ENCODE measurements at places on chromosomes 16 and 17.

- no peak for DNase-seq
Measured at GRCh38 chr17:39684369-39685192, 3.3 kb downstream of the PGAP3 start.

GRCh38 chr16:12240036-12240435, 263.5 kb downstream of the SNX29 start:
- no peak for DNase-seq

GRCh38 chr17:81057079-81057730, 22.3 kb downstream of the BAIAP2 start:
- no peak for DNase-seq

DNA sequence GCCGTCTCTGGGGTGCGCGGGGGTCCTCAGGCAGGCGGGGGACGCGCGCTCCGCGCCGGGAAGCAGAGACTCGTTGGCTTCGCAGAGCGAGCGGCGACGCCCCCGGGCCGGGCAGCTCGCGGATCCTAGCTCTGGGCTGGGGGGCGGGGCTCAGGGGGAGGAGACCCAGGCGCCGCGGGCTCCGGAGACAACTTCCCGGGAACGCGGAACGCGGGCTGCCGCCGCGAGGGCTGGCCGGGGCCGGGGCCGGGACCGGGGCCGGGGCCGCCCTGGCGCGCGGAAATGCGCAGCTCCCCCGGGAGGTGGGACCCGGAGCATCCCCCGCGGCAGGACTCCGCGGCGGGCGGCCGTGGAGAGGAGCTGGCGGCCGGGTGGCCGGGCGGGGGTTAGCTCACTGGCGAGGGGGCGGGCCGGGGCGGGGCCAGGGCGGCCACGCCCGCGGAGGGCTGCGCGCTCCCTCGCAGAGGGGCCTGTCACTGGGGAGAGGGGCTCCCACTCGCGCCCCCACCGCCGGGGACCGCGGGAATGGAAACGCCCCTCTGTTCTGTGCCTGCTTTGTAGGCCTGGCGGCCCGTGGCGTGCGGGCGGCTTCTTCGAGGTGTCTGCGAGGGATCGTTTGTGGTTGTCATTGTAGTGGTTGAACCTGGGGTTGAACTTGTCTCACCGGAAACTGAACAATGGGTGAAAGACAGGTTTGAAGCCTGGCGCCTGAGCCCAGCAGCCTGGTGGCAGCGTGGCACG, at the start of gene GAS7:
GAS7 (minus strand) TSS at position 98 of the 741 bp plus-strand sequence.
- no peak for DNase-seq

DNA sequence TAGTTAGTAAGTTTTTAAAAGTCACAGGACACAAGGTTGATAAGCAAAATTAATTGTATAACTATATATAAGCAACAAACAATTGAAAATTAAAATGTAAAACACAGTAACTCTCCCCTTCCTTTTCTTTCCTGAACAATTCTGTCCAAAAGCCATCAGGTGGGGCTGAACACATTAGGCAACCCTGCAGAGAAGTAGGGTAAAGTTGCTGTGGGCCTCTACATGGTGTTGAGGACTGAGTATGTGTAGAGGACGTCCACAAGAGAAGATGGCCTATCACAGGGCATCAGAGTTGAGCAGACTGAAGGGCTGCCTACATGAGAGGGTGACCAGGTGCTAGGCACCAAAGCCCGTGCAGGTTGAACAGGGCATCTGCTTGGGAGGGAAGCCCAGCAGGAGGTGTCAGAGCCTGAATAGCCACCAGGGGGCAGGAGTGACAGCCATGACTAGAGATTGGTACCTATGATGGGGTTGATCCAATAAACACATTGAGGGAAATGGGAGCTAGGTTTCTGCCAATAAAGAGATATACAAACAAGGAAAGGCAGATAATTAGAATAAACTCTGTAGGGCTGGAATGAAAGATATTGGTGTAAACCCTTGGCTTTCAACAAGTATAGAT, 415.1 kb downstream of the NPIPA8 start:
- DNase-seq = no peak

- no peak for DNase-seq
Measured at GRCh38 chr17:47200325-47200664, 8.9 kb upstream of the MYL4 start.
